D721Med (cell line): ENCODE measurements at places on chromosomes 12 and 14.

GRCh38 chr12:106113042-106113441, 25.7 kb downstream of the NUAK1 start:
- DNase-seq = no peak

- no peak for DNase-seq
These were observed 15.7 kb downstream of the MYRFL start for GRCh38 chr12:69840727-69841126.

GRCh38 chr14:31127690-31128089, 79.9 kb downstream of the HECTD1 start:
- DNase-seq = no peak

DNA sequence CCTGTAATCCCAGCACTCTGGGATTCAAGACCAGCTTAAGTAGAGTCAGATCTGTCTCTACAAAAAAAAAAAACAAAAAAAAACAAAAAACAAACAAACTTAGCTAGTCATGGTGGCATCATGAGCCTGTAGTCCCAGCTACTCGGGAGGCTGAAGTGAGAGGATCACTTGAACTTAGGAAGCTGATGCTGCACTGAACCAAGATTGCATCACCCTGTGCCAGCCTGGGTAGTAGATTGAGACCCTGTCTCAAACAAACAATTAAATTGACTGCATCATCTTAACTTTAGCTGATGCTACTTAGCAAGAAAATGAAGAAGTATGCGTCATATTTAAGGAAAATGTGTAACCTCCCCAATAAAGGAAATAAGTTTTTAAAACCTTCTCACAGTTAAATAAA, 136.6 kb upstream of the ATXN7L3B start:
- no peak for DNase-seq

DNA sequence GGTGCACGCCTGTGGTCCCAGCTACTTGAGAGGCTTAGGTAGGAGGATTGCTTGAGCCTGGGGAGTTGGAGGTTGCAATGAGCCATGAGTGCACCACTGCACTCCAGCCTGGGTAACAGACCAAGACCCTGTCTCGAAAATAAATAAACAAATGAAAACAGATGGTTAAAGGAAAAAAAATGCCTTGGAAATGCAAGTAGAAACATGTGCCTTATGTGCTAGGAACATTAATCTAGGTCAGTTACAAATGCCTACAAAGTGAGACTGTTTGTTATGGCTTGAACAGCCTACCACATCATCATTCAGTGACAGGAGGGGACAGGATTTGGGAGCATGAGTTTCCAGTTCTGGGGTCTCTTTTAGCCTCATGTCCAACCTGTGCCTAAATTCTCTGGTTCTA, 52.4 kb upstream of the BCAT1 start:
- DNase-seq = no peak

- no peak for DNase-seq
These were observed 46.5 kb downstream of the ST8SIA1 start for GRCh38 chr12:22287776-22288621.

- DNase-seq = no peak
These were observed 22.1 kb upstream of the NINJ2 start for GRCh38 chr12:685388-685787.

GRCh38 chr14:83071888-83072501, 1538.3 kb upstream of the SEL1L start:
- no peak for DNase-seq

- DNase-seq = no peak
These were observed 52.6 kb downstream of the SAV1 start for GRCh38 chr14:50615552-50615951.

DNA sequence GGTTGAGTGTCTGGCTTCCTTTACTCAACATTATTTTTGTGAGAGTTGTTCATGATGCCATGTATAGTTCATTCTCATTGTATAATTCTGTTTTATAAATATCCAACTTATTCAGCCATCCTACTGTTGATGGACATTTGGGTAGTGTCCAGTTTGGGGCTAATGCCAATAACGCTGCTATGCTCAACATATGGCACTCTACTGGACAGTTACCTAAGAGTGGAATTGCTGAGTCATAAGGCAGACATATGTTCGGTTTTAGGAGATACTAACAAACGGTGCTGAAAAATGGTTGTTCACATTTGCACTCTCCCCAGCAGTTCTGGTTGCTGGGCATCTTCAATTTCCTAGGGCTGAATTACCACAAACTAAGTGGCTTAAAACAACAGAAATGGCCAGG, 28.7 kb upstream of the P2RX4 start:
- no peak for DNase-seq

- DNase-seq = no peak
These were observed 3.0 kb upstream of the ERP27 start for GRCh38 chr12:14941369-14941768.

DNA sequence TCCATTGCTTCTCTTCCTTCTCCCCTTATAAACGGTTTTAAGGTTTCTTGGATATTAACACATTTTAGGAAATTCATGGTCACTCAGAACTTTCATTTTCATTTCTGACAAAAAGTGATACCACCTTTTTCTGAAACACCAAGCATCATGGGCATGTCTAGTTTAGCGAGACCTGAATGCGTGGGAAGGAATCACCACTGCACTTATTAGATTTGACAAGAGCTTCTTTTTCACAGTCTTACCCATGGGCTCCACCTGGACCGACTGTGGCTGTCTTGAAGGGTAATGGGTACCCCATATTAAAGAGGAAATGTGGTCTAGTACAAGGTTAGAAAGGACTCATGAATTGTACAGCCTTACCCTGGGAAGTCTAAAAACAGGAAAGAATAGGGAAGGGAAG, 95.4 kb downstream of the KCNK10 start:
- DNase-seq = no peak

- no peak for DNase-seq
These were observed 35.4 kb downstream of the DMAC2L start for GRCh38 chr14:50347521-50347920.

- no peak for DNase-seq
These were observed 1230.4 kb downstream of the AACS start for GRCh38 chr12:126295652-126296051.

DNA sequence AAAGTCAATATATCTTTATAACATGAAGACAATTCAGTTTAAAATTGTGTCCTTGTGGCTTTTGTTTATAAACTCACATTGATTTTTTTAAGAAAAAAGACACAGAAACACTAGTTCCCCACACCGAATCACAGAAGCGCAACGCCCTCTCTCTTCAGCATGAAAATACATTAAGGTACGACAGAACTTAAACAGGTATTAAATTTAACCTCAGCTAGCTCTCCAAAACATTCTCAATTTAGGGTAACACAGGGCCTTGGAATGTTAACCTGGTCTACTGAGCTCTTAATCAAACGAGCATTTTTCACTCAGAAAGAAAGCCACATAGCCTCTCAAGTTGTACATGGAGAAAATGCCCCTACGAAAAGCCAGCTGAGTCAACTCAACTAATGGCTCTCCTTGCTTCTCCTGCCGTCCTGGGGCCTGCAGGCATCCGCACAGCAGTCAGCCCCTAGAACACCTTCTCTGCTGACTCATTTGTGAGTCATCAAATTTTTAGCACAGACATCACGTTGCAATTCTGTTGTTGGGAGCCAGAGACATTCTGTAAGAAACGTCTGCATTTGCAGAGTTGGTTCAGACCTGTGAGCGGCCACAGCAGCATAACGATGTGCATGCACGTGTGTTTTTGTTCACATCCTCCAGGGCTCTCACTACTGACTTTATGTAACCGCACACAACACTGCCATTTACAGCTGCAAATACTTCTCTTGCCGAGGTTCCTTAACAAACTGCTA, 141.6 kb downstream of the ITPR2 start:
- no peak for DNase-seq

- DNase-seq = no peak
These were observed 84.7 kb downstream of the ZNF664 start for GRCh38 chr12:124057691-124058090.

- no peak for DNase-seq
These were observed 117.2 kb upstream of the DNM1L start for GRCh38 chr12:32561931-32562341.

DNA sequence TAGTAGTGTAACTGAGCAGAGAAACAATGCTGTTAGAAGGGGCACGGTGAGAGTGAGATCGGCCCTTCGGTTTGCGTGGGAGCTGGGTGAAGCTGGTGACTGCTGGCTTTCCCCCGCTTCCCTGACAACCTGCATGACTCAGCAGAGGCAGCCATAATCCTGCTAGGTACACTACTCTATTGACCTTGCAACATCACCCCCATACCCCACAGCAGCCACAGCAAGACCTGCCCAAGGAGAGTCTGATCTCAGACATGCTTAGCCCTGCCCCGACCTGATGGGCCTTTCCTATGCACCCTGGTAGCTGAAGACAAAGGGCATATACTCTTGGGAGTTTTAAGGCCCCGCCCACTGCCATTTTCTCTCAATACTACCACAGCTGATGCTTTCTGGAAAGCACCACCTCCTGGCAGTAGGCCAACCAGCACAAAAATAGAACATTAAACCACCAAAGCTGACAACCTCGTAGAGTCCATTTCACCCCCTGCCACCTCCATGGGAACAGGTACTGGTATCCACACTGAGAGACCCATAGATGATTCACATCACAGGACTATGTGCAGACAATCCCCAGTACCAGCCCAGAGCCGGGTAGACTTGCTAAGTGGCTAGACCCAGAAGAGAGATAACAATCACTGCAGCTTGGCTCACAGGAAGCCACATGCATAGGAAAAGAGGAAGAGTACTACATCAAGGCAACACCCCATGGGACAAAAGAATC, 75.9 kb upstream of the RGS6 start:
- DNase-seq = no peak

DNA sequence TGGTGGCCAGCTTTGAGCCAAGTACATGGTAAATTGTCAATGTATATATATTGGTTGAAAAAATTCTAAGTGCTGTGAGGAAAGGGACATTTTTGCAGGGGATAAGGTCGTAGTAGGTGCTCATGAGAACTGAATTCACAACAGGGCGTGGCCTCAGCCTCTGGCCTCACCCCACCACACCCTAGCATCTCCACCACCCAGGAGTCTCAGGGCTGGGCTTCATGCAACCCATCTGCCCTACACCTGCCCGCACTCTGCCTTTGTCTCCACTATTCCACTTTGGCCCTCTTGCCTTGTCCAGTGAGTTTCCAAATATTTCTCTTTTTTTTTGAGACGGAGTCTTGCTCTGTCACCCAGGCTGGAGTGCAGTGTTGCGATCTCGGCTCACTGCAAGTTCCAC, 22.1 kb upstream of the AQP2 start:
- no peak for DNase-seq

- DNase-seq = no peak
These were observed 38.1 kb downstream of the SMOC1 start for GRCh38 chr14:69917287-69917686.

DNA sequence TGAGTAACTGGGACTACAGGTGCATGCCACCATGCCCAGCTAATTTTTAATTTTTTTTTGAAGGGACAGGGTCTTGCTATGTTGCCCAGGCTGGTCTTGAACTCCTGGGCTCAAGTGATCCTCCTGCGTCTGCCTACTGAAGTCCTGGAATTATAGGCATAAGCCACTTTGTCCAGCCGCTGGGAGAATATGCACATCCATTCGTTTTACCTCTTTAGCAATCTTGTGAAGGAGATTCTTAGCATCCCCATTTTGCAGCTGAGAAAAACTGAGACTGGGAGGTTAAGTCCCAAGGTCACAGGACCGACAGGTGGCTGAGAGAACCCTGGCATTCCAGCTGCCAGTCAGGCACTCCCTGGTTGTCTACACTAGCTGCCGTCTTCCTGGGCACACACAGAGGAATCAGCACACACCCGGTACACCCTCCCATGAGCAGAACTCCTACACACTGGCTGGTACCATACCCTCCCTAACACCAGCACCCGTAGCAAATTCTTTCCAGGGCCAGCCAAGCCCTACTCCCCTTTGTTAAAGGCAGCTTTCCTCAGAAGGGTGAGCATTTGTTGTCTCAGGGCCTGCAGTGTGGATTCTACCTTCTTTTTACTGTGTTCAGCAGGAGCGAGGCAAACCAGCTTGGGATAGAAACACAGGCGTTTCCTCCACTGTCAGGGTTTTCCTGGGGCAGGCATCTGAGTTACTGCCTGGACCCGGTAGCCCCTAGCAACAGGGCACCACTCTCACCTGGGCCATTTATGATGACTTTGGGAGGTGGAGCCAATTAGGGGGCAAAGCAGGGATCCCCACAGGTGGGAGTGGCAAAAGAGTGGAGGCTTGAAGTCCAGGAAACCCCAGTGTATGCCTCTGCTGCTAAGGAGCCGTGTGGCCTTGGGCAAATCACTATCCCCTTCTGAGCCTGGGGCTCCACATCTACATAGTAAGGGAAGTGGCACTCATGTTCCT, 70.2 kb downstream of the IRF2BPL start:
- DNase-seq = no peak

DNA sequence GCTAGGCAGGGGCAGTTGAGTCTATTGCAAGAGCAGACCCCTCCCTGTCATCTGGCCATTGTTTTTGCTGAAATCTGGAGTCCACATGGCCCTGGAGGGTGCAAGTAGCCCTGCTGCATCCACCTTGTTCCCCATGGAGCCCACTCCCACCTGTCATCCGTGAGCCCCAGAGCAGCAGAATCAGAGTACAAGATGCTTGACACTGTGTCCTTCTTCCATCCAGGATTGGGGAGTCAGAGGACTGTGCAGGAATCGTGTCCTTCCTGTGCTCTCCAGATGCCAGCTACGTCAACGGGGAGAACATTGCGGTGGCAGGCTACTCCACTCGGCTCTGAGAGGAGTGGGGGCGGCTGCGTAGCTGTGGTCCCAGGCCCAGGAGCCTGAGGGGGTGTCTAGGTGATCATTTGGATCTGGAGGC, 8.8 kb downstream of the DHRS2 start:
- no peak for DNase-seq

- DNase-seq = no peak
These were observed 26.4 kb upstream of the STAB2 start for GRCh38 chr12:103560604-103561101.

DNA sequence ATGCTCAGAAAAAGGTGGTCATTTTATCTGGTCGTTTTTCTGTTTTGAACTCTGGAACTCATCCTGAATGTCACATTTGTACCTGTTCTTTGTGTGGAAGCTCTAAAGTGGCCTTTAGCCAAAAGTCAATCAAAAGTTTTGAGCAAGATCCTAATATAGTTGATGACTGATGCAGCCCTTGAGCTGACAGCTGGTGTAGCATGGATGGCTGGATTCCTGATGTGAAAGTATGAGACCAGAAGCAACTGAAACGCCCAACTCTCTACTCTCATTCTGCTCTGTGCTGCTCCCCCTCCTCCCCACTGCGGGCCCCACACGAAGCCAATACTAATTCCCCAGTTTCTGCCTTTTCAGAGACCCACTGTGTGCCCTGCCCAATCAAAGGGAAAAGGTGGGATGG, 10.3 kb upstream of the MYH7 start:
- no peak for DNase-seq
